Left colon (tissue), 2 donors: ENCODE measurements at places on chromosomes 12 and 14.

DNA sequence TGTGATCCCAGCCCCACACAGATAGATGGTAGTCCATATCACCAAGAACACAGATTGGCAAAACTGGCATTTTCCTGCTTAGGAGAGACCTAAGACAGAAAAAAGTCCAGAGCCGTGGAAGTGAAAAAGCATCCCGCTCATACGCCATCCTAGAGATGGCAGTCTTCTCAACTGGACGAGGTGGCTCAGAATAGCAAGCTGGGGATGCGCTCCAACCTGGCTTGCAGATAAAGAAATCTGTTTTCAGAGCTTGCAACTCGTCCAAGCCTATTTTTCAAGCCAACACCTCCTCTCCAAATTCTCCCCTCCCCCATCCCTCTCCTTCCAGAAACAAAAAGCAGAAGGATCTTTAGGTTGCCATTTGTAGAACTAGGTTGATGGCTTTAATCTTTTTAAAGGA lies 74.3 kb upstream of the OTX2 start:
- no peak for DNase-seq

DNA sequence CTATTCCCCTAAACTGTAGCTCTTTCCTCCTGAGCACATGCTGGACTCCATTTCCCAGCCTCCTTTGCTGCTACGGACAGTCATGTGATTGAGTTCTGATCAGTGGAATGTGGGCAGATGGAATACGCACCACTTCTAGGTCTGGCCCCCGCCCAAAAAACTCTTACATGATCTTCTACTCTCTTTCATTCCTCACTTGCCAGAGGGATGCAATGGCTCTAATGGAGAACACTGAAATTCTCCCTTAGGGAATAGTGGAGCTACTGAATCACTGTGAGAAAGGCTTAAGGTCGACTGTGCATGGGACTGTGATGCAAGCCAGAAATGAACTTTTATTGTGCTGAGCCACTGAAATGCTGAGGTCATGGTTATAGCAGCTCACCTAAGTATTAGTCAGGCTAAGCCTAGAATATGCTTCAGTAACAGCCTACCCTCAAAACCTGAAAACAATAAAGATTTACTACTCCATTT lies 13.0 kb upstream of the TMED2 start:
- DNase-seq, result no peak

GRCh38 chr12:91817517-91817916 lies 328.1 kb downstream of the BTG1 start:
- no peak for DNase-seq

DNA sequence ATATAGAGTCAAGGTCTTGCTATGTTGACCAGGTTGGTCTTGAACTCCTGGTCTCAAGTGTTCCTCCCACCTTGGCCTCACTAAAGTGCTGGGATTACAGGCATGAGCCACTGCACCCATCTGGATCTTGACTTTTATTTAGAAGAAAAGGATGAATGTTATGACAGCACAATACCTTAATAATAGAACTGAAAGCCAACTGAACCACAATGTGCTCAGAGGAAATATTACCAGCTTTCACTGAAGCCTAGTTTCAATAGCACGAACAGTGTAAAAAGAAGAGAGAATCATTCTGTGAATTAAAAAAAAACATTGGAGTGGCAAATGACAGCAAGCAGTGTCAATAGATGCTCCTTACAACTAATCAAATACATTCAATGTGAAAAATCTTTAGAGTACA lies 239.2 kb upstream of the RMST start:
- no peak for DNase-seq

- no peak for DNase-seq
Measured at GRCh38 chr12:26854031-26854390, 21.0 kb upstream of the ITPR2 start.

DNA sequence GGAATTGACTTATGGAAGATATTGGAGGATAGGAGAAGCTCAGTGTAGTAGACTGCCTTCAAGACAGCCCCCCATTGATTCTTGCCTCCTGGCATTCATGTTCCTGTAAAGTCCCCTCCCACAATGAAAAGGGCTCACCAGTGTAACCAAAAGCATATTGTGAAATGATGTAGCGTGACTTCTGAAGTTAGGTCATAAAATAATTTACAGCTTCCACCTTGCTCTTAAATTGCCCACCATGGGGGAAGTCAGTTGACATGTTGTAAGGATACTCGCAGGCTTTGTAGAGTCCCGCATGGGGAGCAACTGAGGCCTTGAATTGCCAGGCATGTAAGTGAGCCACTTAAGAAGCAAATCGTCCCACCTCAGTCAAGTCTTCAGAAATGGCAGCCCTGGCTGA lies 25.1 kb downstream of the GTSF1 start:
- DNase-seq, result no peak

- no peak for DNase-seq
Measured at GRCh38 chr12:104603545-104603973, 146.8 kb downstream of the CHST11 start.

DNA sequence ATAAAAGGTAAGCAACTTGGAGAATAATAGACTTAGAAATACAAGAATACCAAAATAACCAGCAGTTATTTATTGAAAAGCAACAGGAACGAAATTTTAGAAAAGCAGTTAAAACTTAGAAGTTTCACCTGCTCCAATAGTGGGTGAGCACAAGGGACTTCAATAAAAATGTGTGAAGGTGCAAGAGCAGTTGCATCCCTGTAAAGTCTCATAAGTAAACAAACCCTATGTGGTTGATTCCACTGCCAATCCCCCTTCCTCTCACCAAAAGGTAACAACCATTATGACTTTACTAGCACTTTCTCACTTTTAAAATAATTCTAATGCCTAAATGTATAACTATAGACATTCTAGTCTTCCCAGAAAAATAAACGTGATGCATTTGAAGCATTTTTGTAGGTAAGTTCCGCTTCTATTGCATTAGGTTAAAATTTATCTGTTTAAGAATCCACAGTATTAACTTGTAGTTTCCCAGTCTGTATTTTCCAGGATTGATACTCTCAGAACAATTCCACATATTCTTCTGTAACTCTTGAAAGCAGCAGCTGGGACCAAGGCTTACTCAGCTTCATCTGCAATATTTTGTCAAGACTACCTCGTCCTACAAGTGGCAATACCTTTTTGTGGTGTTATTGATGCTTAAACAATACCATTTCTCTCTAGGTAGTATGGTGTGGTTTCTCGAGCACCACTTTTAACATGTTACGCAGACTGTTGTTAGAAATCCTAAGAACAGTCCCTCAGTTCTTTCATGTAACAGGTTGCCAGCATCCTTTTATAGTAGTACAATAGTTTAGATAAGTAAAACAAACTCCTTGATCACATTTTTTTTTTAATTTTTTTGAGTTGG lies 32.1 kb downstream of the HNRNPC start:
- no peak for DNase-seq

DNA sequence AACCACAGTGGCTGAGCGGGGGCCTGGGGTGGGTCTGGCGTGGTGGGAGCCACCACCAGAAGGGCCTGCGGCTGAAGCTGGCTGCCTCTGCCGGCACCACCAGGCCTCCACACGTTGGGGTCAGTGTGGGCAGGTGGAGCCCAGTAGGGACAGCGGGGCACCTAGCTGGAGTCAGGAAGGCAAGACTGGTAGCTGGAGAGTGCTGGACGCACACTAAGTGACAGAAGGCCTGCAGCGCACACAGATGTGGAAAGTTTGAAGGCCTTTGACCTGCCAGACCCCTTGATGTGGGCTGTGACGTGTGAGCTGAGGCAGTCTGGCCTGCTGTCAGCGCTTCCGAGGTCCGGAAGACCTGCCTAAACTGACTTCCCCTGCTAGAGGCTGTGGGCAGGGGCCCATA lies 26.3 kb downstream of the RIN3 start:
- no peak for DNase-seq

GRCh38 chr12:54398995-54399793 lies 14.7 kb upstream of the ZNF385A start:
- DNase-seq, result peak; percentile 70
